ENCODE measurements at places on chromosomes 2 and 18.

DNA sequence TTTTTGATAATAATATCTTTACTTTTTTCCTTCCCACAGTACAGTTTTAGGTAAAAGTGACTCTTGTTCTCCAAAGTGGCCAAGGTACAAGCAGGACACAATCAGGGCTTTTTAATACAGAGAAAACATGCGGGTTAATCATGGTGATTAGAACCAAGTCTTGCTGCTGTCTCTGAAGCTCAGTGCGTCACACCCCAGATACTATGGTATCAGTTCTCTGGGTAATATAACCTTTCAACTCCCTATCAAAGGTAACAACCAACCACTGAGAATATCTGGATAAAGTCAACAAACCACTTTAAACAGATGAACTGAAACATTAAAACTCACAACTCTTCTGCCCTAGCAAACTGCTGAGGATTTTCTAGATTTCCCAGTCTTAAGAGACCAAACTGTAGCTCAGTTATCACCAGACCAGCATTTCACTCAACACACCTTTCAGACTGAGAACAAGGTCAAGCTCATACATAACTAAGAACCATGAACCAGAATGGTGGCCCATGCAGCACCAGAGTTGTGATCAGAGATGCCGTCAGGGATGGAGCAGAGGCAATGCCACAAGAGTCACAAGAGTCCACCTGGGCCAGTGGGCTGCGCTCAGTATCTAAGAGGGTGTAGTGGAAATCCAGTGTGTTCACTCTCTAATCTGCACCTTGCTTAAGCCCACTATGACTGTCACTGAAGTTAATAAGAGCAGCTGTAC, 103.0 kb downstream of the UXS1 start:
- no peak for DNase-seq

DNA sequence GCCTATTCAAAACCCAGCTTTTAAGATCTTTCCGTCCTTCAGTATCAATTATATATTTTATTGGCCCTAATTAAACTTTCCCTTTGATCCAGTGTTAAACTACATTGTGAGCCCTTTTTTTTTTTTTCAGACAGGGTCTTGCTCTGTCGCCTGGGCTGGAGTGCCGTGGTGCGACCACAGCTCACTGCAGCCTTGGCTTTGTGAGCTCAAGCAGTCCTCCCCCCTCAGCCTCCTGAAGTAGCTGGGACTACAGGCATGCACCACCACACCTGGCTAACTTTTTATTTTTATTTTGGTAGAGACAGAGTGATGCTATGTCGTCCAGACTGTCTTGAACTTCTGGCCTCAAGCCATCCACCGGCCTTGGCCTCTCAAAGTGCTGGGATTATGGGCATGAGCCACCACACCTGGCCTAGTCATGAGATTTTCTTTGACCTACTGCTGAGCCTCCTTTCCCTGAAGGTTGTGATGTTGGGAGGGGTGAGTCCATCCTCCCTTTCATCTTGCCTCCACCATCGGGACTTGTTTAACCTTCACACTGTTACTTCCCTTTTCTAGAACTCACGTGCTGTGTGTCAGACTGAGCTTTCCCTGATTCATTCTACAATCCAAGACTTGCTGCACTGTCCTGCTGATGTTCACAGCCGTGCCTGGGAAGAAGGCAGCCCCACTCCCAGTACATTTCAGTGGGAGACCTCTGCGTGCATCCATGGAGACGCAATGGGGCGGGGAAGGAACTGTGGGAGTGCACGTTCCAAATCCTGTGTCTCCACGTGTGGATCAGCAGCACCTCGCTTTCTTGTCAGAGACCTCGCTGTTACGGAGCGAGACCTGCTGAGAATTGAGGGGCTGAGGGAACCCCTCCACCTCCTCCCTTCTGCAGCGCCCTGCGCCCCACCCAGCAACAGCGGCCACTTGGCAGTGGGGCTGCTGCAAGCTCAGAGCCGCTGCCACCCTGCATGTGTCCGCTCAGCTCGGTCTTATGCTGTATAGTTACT, 10.8 kb downstream of the OXER1 start:
- DNase-seq, result no peak

DNA sequence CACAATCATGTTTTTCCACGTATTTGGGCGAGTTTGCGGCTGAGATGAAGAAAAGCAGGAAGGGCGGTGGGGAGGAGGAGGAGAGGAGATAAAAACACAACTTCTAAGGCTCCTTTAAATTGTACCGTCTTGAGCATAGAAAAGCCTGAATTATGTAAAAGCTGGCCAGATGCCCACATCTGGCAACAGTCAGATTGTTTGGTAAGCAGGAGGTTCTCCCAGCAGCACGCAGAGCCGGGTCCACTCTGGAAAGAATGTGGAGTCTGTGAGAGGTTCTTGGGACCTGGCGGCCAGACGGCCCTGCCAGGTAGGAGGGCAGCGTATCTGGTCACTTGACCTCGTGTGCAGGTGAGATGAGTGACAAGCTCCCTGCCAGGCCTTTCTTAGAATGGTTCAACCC, 215.3 kb upstream of the APCDD1 start:
- DNase-seq, result no peak

DNA sequence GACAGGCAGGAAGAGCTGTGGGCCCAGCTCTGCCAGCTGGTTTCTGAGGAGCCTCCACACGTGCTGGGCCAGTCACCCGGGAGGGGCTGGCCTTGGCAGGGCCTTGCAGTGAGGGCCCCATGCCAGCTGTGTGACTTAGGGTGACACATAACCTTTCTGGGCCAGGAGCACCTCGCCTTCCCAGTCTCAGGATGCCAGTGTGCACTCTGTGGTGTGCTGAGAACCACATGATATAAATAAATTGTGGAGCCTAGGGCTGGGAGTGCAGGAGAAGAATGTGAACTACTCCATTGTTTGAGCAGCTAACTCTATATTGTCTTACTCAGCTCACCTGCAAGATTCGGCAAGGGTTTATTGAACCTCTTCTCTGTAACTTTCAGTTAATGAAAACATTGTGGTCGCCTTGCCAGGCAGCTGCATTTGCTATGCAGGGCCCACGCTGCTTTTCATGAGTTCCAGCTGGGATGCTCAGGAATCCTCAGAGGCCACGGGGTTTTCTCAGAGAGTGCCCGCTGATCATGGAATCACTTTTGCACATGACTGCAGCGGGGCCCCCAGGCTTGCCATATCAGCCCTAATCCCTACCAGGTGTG, 222.3 kb downstream of the SH3RF3 start:
- no peak for DNase-seq

DNA sequence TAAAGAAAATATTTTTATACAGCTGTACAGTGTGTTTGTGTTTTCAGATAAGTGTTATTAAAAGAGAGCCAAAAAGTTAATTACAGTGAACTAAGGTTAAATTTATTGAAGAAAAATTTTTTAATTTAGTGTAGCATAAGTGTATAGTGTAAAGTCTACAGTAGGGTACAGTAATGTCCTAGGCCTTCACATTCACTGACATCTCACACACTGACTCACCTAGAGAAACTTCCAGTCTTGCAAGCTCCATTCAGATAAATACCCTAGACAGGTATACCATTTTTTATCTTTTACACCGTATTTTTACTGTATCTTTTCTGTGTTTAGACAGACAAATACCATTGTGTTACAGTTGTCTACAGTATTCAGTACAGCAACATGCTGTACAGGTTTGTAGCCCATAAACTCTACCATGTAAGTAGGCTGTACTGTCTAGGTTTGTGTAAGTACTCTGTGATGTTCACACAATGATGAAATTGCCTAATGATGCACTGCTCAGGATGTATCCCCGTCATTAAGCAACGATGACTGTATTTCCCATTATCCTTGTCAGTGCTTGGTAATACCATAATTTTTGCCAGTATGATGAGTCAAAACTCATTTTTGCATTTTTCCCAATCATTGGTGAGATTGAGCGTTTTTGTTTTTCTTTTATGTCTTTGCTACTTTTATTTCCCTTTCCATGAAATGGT, 48.2 kb upstream of the B3GNT2 start:
- no peak for DNase-seq

GRCh38 chr2:176079831-176080539, 3.8 kb downstream of the EVX2 start:
- DNase-seq, result no peak

DNA sequence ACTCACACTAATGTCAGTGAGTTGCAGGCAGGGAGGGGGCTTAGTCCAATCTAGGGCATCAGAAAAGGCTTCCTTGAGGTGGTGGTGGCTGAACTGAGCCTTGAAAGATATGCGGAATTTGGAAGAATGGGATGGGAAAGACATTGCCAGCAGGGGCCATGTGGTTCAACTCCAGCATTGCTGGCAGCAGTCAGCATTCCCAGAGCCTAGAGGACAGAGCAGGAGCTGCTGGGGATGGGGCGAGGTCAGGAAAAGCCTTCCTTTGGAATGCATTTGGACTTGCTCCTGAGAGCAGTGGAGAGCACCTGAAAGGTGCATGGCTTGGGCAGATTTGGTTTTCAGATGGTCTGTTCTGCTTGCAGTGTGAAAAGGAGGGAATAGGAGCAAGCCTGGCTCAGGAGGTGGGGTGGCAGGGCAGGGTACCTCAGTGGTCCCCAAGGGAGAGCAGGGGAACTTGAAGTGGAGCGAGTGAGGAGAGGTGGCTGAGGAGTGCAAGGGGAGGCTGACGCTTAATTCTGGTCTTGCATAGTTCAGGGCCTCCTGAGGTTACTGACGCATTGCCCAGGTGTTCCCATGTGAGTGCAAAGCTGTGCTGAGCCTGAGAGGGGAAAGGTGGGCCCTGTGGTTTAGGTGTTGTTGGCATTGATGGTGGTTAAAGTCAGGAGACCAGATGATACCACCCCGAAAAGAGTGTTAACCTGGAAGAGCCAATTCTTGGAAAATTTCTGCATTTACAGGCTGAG, 112.1 kb upstream of the MGAT5 start:
- no peak for DNase-seq

DNA sequence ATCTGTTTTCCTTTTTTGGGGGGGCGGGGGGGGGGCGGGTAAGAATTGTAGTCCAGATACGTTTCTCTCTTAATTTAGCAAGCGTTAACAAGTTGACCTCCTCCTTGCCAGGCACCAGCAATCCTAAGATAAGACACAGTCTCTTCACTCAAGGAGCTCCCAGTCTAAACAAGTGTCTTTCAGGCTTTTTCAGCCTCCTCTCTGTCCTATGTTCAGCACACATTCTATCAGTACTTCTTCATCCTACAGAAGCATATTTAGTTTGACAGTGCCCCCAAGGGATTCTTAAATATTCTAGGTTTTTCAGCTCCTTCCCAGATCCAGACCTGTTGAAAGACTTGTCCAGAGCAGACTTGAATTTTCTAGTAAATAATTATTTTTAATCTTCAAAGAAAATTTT, 2.7 kb downstream of the PPP1CB start:
- no peak for DNase-seq

DNA sequence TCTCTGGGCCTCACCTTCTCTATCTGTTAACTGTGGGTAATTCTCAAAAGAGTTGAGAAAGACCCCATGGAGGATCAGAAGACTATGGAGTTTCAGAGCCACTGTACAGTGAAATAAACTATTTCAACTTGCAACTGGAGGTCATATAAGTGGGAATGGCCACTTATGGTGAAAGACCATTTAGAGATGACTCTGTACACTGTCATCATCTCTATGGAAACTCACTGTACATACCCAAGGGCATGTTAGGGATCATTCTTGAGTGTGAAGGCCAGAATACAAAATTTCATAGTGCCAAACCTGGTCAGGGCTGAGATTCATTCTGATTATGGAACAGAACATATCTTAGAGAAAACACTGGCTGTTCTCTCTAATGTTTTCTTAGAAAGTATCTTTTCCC, 149.3 kb downstream of the KLHL14 start:
- no peak for DNase-seq

DNA sequence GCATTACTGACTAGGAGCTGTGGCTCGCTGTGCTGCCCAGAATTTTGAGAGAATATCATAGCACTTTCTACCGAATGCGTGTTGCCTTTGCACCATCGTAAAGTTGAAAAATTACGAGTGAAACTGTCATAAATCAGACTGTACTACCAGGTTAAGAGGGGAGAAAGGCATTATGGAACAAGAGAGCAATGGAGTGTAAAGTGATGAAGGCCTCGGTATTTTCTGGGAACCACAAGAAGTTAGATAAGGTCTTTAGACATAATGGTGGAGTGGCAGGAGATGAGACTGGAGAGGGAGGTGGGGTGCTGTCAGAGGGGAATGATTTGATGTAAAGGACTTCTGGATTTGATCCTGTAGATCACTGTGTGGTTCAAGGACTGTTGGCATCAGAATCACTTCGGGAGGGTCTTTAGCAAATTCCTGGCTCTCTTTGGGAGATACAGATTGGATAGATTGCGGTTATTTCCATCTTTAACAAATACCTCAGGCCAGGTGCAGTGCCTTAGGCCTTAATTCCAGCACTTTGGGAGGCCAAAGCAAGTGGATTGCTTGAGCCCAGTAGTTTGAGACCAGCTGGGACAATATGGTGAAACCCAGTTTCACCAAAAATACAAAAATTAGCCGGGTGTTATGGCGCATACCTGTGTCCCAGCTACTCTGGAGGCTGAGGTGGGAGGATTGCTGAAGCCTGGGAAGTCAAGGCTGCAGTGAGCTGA, 4.9 kb upstream of the ADGRF3 start:
- no peak for DNase-seq
